ENCODE measurements at places on chromosomes 6 and 20.
A peak's percentile ranks its signal among the peaks of the same experiment; 100 is the strongest.

- DNase-seq, result no peak
Measured at GRCh38 chr6:113500221-113500620, 356.9 kb upstream of the MARCKS start.

DNA sequence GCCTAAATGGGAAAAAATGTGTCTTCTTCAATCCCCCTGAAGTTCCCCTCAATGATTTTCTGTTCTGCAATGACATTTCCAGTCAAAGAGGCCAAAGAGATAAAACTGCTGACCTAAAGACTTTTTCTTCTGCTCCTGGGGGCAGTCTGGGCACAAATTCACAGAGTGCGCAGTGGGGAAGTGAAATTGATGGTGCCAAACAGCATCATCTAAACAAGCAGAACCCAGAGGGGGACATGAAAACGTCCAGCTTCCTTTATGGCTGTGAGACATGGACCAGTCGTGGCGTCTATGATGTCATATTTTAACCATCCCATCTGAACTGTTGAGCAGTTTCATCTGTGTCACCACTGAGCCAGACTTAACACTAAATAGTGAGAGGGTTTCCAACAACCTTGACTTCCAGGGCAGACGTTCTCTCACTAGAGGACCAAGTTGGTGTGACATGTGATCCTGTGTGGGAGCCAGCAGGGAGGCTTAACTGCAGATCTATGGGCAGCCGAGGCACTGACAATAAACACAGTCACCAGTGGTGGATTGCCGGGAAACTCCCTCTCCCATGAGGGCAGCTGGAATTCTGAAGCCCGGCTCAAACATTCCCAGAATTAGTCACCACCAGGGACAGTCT lies 12.4 kb downstream of the SCML4 start:
- peak; percentile 26 for DNase-seq

- no peak for DNase-seq
Measured at GRCh38 chr6:165013701-165014100, 295.7 kb downstream of the C6orf118 start.

DNA sequence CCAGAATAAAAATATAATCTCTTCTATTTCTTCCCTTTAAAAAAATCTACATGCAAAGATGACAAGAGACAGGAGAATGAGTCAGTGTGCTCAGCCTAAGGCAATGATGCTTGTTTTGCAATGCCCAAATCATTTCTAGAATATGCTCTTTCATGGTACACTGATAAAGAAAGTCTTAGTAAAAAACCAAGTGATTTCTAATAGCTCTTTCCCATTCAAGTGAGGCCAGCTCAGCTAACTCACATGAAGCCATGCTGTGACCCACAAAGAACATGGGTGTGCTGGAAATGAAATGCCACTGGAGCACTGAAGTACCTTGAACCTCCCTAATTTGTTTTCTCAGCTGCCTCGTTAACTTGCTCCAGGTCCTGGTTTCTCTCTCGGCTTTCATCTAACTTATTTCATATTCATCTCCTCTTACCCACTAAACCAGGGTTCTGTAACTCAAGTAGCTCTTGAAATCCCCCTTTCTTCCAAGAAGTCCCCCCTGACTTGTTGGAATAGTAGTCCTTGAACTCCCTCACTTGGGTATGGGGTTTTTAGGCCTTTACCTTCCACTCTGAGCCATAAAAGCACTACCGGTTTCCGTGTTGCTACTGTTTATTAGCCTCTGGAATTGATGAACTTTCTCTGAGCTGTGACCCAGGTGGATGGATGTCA lies 92.7 kb downstream of the IRF4 start:
- DNase-seq, result no peak

DNA sequence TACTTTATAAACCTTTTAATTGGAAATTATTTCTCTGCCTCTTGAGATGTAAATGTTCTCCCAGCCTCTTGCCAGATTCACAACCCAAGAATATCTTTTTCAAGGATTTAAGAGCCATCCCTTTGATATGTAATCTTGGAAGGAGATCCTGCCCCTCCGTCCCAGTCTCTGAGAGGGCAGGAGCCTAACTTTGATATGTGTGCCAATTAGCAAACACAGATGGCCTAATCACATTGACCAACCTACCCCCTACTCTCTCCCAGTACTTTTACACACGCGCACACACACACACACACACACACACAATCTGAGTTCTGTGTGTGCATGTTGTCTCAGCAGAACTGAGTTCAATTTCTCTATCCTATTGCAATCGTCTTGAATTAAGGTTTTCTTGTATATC lies 623.8 kb downstream of the PHF3 start:
- DNase-seq, result no peak

- DNase-seq, result no peak
Measured at GRCh38 chr6:104218116-104218515, 641.6 kb downstream of the HACE1 start.

GRCh38 chr20:57596998-57597939 lies 23.0 kb downstream of the ZBP1 start:
- DNase-seq, result peak; percentile 94

DNA sequence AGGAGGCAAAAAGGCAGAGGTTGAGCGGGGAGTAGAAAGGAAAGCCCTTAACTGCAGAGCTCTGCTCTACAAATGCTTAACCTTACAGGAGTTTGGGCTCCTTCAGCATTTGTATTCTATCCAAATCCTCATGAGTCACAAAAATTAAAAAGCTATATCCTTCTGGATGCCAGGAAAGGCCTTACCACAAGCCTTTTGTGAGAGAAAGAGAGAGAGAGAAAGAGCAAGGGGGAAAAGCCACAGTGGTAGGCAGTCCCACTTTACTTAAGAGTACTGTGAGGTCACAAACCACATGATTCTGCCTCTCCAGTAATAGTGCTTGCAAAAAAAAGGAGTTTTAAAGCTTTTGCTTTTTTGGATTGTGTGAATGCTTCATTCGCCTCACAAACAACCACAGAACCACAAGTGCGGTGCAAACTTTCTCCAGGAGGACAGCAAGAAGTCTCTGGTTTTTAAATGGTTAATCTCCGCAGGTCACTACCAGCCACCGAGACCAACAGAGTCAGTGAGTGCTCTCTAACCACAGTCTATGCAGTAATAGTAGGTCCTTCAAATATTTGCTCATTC lies at the start of gene RUNX2:
Gene RUNX2, plus strand, starts transcription at position 375 of the 567 bp plus-strand sequence. CDS start 397 bp downstream, outside the sequence.
- DNase-seq, result peak; percentile 37

DNA sequence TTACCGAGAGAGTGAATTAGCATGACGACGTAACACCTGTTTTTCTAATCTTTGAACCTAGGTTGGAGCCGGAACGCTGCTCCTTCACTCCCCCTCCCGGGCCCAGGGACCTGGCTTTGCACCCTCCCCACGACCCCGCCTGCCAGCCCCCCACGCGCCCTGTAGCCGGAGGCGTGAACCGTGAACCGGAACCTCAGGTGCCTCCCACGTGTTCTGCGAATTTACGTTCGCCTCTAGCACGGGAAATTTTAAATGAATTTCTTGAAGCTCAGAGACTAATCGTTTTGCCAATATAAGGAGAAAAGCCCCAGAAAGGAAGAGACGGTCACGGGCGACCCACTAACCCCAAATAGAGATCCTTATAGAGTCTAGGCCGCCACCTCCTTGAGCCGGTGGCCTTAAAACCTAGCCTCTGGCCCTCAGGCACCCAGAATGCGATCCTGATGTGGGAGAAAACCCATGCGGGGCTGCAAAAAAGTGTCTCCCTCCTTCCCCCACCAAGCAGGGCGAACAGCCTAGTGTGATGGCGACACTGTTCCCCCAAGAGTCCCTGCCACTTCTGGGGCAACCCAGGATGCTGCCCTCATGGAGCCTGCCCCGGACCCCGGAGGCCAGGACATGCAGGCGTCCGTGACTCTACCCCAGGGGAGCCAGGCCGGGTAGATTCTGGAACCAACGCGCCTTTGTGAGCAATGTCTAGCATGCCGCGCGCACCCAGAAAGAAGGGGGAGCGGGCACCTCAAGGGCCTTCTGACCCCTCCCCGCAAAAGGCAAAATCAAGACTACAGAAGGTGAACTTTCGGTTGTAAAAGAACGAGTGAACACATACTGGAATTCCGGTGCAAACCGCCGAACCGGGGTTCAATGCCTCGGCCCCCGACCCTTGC lies 2.7 kb upstream of the SIM1 start:
- DNase-seq, result no peak

DNA sequence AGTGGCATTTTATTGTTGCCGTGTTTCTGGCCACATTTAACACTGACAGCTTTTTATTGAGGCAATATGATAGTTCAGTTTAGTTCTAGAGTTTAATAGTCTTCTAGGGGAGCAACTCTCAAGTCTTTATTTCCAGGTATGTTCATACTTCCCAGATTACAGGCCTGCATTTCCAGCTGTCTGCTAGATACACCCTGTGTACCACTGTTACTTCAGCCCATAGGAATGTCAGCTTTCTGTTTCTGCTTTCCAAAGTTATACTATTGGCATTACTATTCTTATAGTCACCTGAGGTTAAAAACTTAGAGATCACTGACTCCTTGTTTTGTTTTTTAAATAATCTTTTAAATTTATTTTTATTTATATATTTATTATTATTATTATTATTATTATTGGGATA lies 7.6 kb downstream of the ZNF451 start:
- DNase-seq, result no peak

GRCh38 chr6:133241901-133242636 lies 912 bp downstream of the EYA4 start:
- no peak for DNase-seq

GRCh38 chr6:52573295-52573694 lies 3.6 kb downstream of the TRAM2 start:
- DNase-seq, result peak; percentile 66

GRCh38 chr6:69311888-69312287 lies 484.9 kb downstream of the LMBRD1 start:
- no peak for DNase-seq

All from urothelium cell line (cell line).